ENCODE measurements at places on chromosomes 12 and 14. TPM values are rescaled to one million over a fixed set of nuclear protein-coding genes. Genes with fewer than 3 reads are reported as not detected.

Gene METTL1
- total RNA-seq: 9.2 TPM

DNA sequence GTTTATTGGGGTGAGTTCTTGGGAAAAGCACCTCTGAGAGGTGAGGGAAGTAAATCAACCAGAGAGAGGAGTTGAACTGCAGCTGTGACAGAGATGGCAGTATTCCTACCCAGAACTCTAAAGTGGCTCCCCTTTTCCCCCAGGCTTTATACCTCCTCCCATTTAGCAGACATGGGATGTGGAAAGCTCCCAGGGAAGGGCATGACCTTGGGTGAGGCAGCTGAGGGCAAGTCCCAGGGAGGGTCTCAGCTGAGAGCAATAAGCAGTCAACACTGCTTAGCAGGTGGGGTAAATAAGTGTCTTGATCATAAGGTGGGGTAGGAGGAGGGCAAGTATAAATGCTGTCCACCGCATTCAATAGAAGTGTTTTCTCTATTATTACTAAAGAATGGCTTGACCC, 143.0 kb downstream of the AKAP6 start:
- no peak for DNase-seq

- no peak for DNase-seq
Measured at GRCh38 chr12:59079472-59079871, 159.2 kb upstream of the LRIG3 start.

GRCh38 chr14:38910092-38910491, 192.9 kb downstream of the SEC23A start:
- no peak for DNase-seq

DNA sequence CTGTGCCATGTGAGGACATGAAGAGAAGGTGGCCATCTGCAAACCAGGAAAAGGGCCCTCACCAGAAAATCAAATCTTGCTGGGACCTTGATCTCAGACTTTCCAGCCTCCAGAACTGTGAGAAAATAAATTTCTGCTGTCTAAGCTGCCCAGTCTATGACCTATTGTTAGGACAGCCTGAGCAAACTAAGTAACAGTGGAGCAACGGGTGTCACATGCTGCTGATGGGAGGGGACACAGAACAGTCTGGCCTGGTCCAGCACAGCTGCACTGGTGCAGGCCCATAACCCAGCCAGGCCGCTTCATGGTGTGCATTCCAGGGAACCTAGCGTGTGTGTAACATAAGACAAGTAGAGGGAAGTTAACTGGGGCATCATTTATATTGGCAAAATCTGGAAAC, 42.1 kb downstream of the GRIP1 start:
- DNase-seq: peak; percentile 18

Gene BCL7A
- 17.7 TPM for total RNA-seq

Gene KCNH3
- 22.6 TPM for total RNA-seq

DNA sequence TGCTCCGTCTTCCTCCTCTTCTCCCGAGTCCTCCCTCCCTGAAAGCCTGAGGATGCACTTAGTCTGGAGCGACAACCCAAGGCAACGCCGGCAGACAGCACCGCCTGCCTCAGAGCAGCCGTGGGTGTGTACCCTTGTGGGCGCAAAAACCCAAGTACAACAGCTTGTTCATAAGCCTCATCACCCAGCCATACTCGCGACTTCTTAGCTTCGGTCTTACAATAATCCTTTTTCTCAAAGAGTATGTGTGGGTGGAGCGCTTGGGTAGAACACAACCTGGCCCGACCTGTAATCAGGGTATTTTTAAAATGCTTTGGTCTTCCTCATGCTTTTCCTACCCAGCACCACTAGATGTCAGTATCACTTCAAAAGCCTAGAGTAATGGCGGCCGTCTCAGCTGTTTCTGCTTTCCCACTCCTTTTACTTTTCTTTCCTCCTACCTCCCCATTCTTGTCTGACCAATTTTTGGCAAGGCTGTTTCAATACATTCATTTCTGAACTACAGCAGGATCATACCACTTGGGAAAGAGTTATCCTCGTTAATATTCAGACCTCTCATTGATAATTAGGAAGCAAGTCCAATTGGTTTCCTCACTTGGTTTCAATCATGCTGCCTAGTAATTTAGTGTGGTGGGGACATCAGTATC, 198.9 kb downstream of the EPS8 start:
- peak; percentile 61 for DNase-seq

DNA sequence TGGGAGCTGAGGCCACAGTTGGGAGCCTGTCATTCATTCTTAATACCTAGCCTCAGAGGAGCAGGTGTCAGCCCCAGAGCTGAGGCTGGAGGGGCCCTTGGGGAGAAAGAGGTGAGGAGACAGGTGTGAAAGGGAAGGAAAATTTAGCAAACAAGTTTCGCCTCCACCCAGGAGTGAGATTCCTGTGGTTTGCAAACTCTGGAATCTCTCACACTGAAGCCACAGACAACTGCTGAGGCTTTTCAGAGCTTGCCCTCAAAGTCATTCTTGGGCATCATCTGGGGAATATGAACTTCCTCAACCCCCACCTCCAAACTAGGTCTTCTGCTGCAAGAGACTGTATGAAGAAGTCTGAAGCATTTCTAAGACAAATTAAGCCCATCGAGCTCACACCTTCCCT, 589.5 kb upstream of the TBX3 start:
- DNase-seq: no peak

GRCh38 chr12:26239122-26239851, 43.9 kb downstream of the SSPN start:
- peak; percentile 71 for DNase-seq

DNA sequence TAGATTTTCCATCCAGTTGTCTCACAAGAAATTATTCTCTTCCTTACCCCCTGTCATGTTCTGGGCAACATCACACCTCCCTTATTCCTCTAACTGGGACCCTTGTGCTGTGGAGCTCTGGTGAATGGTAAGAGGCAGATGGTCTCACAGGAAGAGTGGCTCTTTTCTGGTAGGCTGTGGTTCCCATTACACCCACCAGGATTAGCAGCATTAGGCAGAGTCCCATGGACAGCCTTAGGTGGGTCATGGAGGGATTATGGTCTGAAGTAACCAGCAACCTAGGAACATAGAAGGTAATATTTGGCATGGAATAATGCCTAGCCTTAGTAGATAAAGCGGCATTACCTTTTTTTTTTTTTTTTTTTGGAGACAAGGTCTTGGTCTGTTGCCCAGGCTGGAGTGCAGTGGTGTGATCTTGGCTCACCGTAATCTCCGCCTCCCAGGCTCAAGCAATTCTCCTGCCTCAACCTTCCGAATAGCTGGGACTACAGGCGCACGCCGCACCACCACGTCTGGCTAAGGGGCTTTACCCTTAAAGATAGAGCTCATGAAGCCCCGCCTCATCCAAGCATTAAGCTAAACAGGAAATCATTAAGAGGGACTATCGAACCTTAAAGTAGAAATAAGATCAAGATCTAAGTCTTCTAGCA, 4.0 kb downstream of the C14orf119 start:
- DNase-seq: no peak

GRCh38 chr14:39621223-39621622, 189.0 kb upstream of the FBXO33 start:
- no peak for DNase-seq

- DNase-seq: no peak
Measured at GRCh38 chr12:93128332-93128707, 199.2 kb upstream of the EEA1 start.

DNA sequence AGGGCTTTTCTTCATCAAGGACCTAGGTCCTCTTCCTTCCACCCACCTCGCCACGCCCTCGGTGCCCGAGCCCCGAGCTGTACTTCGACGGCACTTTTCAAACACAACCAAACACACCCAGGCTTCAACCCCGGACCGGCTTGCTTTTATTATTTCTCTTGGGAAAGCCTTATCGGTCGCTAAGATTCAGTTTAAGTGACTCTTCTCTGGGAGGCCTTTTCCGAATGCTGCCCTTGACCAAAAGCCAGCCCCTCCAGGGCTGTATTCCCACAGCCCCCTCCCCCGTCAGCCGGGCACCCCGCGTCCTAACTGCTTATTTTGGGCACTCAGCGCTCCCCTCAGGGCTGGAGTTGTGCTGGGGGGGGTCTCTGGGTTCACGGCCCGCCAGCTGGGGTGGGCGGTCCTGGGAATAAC, 644 bp upstream of the PPP4R4 start:
- DNase-seq: no peak

- DNase-seq: no peak
Measured at GRCh38 chr12:12366701-12367481, 10.0 kb downstream of the BORCS5 start.

Gene CCDC38
- not detected for total RNA-seq

Gene ZNF385A
- 11.4 TPM for total RNA-seq

All from mucosa of gallbladder (tissue), 1 donor.